NCI-H1105 (cell line): ENCODE measurements at places on chromosomes 13 and 19.
A peak's percentile ranks its signal among the peaks of the same experiment; 100 is the strongest.

DNA sequence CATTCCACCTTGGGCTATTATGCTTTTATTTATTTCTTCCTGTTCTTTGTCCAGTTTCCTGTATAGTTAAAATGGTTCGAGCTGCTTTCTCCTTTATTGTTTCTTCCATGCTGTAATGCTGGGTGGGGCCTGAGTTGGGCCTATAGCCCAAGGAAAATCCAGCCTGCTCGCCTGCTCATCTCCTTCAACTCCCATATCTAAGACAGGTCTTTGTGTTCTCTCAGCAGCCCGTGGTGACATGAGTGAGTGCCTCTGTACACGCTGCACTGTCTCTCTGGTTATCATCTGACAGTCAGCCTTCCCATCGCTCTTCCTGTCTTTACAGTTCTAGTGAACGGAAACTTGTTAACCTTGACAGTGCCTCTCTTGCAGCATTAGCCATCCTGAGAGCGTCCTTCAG lies 221.9 kb upstream of the SLC10A2 start:
- DNase-seq, result no peak

GRCh38 chr13:75995966-75996365 lies 359.8 kb downstream of the LMO7 start:
- DNase-seq, result no peak

DNA sequence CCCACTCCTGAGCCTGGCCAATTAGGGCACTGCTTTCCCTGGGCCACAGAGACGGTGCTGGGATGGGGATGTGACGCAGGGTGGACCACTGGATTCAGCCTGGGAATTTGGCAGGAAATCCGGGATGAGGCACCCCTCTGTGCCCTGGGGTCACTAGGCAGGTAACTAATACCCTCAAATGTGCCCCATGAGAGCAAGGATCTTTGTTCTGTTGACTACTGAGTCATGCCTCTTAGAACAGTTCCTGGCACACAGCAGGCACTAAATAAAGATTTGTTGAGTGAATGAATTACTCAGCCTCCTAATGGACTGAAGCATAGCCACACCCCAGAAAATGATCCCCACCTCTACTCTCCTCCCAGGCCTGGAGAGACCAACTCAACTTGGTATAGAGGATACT lies 15.9 kb downstream of the OPA3 start:
- DNase-seq, result no peak

DNA sequence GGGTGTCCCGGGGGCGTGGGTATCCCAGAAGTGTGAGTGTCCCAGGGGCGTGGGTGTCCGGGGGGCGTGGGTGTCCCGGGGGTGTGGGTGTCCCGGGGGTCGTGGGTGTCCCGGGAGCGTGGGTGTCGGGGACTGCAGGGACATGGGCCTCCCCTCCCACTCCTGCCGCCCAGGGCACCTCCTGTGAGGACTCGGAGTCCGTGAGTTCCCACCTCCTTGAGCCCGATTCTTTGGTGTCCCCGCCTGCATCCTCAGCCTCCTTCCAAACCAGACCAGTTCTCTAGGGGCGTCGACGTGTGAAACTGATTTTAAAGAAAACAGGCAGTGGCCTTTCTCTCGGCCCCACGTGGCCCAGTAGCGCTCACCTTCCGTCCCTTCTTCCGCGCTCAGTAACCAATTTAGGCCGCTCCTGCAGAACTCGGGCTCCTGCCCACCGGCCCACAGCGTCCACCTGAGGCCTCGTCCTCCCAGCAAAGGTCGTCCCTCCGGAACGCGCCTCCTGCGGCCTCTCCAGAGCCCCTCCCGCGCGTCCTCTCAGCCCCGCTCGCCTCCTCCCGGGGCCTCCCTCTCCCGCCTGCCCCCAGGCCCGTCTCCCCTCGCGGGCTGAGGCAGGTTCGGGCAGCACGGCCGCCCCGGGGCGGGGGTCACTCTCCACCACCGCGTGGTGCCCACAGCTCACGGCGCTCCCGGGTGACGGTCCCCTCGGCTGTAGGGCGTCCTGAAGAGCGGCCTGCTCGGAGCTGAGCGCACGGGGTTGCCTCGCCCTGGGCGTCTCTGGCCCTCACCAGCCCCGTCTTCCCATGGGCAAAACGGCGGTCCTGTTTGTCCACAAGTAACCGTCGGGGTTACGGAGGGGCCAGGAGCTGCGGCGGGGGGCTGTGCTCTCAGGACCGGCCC lies 3.8 kb downstream of the F7 start:
- no peak for DNase-seq

GRCh38 chr19:55649268-55650125 lies 1.5 kb downstream of the CCDC106 start:
- no peak for DNase-seq

DNA sequence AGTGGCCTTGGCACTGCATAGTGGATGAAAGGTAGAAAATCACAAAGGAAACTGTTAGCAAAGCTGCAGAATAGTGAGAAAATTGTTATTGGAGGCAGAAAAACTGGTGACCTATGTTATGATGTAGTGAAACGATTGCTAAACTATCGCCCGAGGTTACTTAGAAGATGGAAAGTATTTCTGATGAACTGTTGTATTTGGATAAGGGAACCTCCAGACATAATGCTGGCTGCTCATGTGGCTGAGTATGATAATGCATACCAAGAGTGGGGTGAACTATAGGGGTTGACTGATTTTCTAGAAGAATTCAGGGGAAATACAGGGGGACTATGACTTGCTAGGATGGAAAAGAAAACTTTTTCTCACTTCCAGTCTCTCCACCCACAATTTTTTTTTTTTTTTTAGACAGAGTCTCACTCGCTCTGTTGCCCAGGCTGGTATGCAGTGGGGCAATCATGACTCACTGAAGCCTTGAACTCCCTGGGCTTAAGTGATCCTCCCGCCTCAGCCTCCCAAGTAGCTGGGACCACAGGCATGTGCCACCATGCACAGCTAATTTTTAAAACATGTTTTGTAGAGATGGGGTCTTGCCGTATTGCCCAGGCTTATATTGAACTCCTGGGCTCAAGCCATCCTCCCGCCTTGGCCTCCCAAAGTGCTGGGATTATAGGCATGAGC lies 4.4 kb upstream of the EID2 start:
- no peak for DNase-seq

- no peak for DNase-seq
These were observed 113.8 kb downstream of the IRS2 start for GRCh38 chr13:109672545-109672944.

DNA sequence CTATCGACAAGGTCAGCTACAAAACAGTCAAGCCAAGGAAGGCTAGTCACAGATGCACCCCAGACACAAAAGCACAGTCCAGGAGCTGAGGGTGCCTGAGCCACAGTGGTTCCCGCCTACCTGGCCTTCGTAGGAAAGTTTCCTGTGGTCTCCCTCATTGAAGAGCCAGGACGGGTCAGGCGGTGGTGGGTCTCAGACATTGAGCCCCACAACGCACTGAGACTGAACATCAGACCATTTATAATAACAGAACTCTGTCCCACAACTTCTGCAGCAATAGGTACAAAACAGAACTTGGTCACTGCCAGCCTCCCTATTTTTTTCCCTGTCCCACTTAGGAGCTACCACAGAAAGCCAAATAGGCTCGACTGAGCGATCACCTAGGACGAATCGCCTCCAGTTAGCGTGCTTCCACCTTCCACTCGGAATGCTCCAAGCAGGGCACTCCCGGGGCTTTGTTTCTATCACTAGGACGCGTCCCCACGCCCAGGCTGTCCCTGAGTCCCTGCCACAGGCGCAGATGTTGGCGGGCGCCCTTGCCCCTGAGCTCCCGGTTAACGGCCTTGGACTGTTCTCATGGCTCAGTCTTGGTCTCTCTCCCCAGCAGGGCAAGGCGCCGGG lies 640 bp upstream of the ZNF544 start:
- DNase-seq, result no peak

- DNase-seq, result no peak
These were observed 12.3 kb downstream of the ELSPBP1 start for GRCh38 chr19:48006762-48007161.

DNA sequence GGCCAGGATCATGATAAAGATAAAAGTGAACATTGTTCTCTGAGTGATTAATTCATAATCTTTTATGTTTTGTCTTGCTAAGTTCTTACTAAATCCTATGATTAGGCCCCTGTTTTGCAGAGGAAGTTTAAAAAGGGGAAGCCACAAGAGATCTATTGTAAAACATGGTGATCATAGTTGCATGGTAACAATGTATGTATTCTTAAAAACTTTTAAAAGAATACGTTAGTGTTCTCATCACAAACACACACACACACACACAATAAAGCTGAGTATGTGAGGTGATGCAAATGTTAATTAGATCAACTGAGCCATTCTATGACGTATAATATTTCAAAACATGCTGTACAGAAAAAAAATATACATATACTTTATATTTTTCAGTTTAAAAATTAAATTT lies 51.2 kb downstream of the MBD3L2B start:
- DNase-seq, result no peak

- no peak for DNase-seq
These were observed 26.6 kb downstream of the SHISA2 start for GRCh38 chr13:26025196-26025595.

- DNase-seq, result no peak
These were observed 44.8 kb downstream of the ANKRD10 start for GRCh38 chr13:110869805-110870706.

GRCh38 chr13:98650396-98651107 lies 73.6 kb upstream of the STK24 start:
- no peak for DNase-seq

DNA sequence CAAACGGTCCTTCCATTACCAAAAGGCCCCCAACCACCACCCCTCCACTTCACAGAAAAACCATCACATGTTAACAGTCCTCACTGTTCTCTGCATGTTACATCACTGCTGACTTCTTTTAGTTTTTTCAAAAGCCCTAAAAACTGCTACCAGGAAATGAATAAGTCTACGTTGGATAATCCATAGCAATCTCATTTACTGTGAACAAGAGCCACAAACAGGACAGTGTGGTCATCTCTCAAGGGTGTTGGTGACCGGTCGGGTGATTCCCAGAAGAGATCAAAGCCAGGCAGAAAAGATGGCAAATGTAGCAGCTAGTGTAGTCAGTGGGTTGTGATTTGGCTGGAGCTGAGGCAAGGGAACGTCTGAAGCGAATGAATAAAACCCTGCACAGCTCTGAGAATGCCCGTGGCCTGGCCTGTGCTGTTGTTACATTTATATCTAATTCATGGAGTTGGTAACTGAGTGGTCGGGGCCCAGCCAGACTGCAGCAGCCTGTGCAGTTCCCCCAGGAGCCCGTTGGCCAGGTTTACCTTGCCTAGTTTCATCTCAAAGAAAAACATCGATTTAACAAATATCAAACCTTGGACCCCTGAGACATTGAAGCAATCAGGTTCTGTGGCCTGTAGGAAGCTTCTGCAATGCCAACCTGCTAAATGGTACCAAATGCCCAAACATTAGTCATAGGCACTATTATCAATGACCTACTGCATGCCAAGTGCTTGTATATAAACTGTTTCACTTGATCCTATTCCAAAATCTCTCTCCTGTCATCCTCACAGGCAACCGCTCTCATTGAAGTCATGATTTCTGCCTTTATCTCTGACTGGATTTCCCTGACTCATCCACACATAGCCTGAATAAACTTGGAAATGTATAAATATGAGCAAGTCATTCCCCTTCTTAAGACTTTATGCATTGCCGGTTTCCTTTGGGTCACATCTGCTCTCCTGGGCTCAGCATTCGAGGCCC lies 153.8 kb upstream of the SERP2 start:
- no peak for DNase-seq

DNA sequence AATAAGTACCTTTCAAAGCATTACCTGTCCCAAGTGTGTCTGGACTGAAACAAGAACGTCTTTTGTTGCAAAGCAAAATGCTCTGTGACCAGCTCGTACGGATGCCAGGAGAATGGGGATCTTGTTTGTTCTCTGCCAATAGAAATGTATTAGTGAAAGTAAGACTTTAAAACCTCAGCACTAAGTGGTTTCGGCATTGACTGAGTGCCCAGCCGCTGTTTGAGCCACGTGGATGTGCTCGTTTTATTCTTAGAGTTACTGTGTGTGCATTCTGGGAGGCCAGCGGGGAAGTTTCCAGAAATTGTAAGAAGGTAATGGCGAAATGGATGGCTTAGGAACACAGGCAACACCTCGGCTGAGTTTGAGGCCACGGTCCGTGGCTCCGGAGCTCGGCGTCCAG lies 117.1 kb upstream of the USP29 start:
- DNase-seq, result no peak

DNA sequence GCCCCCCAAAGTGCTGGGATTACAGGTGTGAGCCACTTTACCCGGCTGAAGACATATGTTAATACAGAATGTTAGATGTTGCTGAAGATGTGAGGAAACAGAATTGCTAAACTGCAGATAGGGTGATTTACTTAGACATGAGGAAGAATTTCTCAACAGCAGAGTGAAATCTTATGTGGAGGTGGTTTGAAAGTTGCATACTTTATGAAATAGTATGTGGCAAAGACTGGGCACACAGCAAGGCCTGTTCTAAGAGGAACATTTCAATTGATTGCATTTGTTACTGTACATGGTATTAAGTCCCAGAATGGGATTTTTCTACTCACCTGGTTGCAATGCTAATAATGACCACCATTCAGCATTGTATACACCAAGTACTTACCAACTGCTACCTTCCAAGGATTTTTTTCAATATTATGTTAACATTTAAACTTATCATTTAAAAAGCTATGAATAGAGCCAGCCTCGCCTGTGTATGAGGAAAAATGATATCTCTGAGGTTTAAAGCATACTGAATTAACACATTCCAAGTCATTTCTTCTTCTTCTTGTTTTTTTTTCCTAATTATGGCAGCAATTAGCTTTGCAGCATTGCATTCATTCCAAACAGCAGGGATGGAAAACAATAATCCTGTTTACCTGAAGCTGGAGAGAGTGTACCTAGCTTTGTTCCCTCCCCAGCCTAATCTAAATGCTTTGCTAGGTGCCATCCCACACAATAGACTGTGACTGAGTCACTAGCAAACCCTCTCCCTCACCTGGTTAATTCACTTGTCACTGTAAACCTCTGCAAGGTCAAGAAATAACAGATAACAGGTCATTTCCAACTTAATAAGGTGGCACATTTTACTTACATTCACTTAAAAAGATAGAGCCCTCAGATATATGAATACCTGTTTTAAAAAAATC lies 19.4 kb upstream of the KLF5 start:
- DNase-seq, result no peak

DNA sequence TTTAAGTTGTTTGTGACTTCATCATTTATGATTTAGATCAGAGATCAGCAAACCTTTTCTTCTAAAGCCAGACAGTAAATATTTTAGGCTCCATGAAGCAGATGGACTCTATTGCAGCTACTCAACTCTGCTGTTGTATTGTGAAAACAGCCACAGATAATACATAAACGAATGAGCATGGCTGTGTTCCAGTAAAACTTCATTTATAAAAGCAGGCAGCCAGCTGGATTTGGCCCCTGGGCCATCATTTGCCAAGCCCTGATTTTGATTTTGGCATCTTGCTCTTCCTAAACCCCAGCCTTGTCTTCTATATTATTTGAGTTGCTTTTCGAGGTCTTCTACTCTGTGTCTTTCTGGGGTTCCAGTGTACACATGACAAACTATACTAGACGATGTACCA lies 41.3 kb downstream of the RNASEH2B start:
- no peak for DNase-seq

- DNase-seq, result no peak
These were observed 7.4 kb downstream of the SOX1 start for GRCh38 chr13:112074139-112074865.

- DNase-seq, result peak; percentile 36
These were observed 33.6 kb upstream of the NANOS3 start for GRCh38 chr19:13843104-13843921.

- DNase-seq, result no peak
These were observed 2.6 kb upstream of the MCEMP1 start for GRCh38 chr19:7674010-7675005.
